HT1080 (cell line): ENCODE measurements at places on chromosomes 7 and 10. TPM values are rescaled to one million over a fixed set of nuclear protein-coding genes. Genes with fewer than 3 reads are reported as not detected.

Gene RBM20
- total RNA-seq: 0.27 and 0.40 TPM in 2 replicates

DNA sequence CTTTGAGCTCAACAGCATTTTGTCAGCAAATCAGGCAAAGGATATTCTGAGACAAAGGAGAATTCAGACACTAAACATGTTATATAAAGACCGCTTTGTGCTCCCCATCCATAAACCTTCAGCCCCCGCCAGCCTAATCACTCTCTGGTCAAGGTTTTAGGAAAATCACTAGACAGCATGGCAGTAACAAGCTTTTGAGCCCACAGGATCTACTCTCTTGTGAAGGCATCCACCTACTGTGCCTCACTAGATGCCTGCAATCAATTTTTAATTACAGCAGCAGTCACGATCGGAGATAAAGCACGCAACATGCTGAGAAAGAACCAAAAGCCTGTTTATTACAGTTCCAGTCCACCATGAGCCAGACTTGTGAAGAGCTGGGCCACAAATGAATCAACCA is 19.1 kb downstream of the PDE1C start:
- no peak for DNase-seq

- no peak for DNase-seq
Measured at GRCh38 chr7:67878808-67879207, 882.2 kb downstream of the TYW1 start.

DNA sequence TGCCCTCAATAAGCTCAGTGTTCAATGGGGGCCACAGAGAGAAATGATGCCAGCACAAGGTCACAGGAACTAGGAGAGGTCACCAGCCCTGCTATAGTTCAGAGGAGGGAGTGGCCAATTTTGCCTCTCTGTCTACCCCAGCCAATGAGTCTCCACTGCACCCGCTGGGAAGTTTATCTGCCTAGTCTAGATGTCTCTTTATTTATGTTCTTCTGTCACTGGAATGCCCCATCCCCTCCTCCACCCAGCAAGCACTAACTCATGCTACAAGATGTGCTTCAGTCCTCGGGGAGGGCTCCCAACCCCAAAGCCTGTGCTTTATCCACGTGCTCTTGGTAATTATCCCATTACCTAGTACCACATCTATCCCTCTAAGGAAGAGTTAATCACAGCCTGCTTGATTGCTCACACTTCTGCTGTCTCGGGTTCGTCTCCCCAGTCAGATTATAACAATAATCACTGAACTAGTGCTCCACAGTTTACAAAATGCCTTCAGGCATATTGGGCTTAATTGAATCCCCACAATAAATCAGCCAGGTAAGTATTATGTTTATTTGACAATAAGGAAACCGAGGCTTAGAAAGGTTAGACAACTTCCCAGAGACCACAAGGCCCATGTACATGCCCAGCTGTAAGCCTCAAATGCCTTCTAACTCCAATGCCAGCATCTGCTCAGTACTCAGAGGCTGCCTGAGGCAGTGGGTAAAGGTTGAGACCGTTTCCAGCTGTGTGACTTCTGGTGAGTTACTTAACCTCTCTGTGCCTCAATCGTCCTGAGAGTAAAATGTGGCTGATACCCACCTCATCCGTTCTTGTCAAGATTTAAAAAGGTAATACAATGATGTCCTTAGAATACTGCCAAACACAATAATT is 3.9 kb downstream of the HIP1 start:
- no peak for DNase-seq

DNA sequence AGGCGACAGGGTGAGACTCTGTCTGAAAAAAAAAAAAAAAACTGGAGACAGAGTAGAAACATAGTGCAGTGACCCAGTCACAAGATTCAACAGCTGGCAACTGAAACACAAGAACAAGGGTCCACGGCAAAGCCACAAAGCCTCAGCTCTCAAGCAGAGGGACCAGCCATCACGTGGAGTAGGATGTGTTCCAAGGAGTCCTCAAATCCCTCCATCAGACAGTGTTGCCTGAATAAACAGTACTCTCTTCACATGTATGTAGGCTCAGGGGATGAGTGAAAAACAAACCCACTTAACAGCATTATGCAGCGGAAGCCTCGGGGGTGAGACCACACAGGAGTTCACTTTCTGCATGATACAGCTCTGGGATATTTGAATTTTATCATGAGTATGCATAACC is 62.0 kb downstream of the SLIT1 start:
- no peak for DNase-seq

GRCh38 chr10:132132421-132132841 is 54.3 kb upstream of the DPYSL4 start:
- no peak for DNase-seq

DNA sequence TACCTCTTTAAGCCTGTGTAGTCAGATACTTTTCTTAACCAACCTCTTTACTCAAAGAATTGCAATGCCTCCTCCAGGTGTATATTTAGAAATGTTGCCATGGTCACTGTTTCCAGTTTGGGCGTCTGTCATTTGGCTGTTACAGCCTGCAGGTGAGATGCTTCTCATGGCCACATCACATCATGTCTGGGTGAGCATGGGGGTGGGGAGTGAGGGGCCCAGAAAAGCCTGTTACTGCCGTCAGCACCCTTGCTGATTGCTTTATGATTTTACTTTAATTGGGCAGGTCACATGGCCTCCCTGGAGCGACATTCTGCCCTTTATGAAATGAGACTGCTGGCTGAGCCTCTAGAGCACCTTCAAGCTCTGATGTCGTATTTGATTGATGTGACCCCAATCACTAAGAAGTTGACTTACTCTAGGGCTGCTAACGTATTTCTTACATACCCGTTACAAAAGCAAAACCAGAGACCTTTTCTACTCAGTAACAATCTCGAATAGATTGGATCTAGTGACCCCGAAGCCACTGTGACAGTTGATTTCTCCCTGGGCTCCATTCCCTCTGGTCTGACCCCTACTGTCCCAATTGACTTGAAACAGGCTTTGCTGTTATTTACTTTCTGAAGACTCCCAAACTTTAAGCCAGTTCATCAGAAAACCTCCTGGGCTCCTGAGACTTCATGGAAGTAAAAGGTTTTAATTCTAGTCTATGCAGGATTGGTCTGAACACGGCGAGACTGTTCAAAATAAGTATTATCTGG is 60.7 kb downstream of the OTUD1 start:
- no peak for DNase-seq

- peak; percentile 13 for DNase-seq
Measured at GRCh38 chr10:94225589-94225988, 137.2 kb downstream of the NOC3L start.

DNA sequence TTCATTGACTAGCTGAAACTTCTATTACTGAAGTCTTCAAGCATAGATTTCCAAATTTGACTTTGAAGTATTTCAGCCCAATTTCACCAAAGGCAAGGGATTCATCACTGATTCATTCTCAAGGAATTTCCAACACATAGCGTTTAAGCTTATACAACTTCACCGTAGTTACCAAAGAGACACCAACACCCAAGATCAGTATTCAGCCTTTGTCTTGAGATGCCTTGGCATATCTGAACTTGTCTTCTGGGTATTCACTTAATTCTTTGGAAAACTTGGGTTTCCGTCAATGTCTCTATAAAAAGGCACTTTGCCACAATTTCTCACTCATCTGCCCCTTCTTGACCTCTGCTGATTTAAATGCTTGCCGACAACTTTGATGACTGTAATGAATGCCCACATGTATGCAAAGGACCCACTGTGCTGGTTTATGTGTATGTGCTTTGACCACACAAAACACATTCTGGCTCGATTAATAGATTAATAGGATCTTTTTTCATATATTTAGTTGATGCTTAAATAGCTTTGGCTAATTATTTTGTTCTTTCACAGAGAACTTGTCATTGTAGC is 49.6 kb downstream of the TES start:
- peak; percentile 87 for DNase-seq

GRCh38 chr10:79090134-79090803 is 21.5 kb downstream of the ZMIZ1 start:
- DNase-seq: peak; percentile 44

GRCh38 chr7:37259319-37259821 is 189.3 kb downstream of the ELMO1 start:
- DNase-seq: no peak

Gene CAV1
- 332 and 437 TPM in 2 replicates for total RNA-seq

- no peak for DNase-seq
Measured at GRCh38 chr7:25594122-25594521, 365.8 kb upstream of the NPVF start.

Gene CALHM2
- total RNA-seq: not detected in 2 replicates

- no peak for DNase-seq
Measured at GRCh38 chr7:29123626-29124190, 22.6 kb downstream of the CPVL start.

DNA sequence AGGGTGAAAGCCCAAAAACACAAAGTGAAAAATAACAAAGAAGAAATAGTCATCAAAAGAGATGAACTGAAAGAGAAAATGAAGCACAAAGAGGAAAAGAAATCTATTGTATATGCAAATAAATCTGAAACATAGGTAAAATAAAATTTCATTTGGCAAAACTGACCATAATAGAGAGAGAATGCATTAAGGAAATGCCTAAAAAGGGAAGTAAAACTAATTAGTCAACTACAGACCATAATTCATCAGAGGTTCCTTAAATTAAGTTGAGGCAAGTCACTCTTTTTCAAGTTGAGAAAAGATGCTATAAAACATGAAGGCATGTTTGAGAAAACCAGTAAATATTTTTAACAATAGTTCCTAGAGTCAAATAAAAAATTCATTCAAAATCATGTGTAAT is 233.3 kb downstream of the LRRN3 start:
- no peak for DNase-seq

GRCh38 chr7:116861717-116862116 is 670 bp upstream of the CAPZA2 start:
- no peak for DNase-seq

DNA sequence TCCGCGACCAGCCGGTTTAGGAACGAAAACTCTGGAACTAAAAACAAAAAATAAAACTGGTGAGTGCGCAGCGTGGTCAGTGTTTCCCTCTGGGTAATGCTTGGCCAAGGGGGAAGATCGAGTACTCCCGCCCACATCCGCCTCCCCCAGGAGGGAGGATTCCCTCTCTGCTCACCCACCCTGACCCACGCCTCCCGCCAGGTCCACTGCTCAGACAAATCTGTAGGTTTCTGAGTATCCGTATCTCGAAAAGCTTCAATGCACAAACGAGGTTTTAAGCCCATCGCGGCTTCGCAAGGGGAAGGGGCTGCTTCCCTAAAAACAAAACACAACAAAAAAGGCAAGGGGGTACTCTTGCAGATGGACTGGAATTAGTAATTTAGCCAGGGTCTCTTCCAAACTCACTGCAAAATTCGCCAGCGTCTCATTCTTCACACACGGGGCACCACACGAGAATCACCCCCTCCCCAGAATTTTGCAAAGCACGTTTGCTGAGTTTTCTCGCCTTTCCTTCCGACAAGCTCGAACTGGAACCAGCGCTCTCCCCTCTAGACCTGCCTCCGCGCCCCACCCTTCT is 75.2 kb downstream of the INSIG1 start:
- DNase-seq: no peak

DNA sequence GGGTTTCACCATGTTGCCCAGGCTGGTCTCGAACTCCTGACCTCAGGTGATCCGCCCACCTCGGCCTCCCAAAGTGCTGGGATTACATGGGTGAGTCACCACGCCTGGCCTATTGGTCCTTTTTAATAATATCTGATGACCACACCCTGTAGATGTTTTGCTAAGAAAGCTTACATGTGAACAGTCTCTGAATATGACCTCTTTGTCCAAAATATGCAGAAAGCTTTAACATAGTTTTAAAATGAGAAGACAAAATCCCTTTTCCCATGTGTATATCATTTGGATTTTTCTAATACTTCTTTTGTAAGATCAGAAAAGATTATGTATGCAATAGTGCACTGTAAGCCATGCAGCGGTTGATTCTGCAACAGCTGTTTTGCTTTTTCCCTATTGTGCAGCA is 38.5 kb downstream of the MCU start:
- no peak for DNase-seq

DNA sequence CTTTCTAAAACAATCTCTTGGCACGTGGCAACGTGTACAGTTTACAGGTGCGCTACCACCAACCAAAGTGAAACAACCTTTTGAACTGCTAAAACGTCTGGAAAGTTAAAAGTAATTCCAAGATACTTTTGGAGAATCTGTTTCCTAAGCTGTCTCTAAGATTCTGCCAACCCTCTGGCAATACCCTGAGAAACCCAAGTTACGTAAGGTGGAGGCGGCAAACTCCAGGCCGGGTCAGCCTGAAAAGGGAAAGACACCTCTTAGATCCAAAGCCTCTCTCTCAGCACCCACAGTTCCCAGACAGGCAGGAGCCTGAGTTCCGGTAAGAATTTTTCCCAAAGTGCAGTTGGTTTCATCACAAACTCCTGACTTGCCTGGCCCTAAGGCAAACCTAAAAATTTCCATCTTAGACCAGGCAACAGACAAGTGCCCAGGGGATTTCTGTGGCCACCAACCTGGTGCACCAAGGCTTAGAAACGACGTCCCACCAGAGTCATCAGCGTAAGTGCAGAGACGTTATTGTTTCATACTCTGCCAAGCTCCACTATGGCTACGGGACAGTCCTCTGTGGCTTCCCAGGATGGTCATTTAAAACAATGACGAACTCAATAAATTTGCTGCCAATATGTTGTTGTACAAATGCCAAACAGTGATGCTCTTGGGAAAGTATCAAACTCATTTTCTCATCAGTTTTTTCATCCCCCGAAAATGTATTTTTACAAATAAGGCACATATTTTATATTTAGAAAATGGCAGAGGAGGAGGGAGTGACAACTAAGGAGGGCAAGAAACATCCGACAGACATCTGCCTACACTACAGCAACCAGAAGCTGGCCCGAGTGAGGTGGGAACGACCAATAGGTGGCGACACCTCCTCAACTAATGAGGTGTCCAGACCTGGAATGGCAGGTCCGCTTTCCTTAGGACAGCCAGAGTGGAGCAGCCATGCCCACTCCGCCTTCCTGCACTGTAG is 205.8 kb upstream of the FRMD4A start:
- DNase-seq: peak; percentile 58

GRCh38 chr7:33054261-33054964 is 8.2 kb downstream of the NT5C3A start:
- DNase-seq: peak; percentile 69

DNA sequence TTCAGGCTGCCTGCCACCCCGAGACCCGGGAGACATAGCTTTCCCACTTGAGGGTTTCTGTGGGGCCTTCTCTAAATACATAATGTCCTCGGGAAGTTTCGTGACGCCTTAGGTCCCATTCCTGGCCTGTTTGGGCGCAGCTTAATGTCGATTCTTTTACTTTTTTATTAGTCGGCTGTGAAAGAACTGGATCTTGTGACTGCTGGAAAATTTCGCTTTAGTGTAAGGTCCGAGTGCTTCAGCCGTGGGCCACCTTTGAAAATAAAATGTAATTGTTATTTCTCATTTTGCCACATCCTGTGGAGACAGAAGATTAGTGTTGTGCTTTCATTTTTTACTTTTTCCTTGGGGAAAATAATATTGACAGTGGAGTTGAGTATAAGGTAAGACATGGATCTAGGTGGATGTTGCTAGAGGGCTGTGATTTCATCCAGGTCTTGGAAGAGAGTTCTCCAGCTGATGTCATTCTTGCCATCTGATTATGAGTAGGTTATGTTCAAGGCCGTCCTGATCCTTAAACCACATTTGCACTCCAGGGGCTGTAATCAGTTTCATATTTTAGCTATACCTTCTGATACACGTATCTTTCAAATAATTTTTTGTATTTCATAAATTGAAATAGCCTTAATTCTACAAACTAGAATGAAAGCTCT is 830 bp downstream of the RAB18 start:
- DNase-seq: no peak

GRCh38 chr7:100022621-100023020 is 7.2 kb downstream of the ZKSCAN1 start:
- DNase-seq: no peak
